ENCODE measurements at places on chromosomes 16 and 17. TPM values are rescaled to one million over a fixed set of nuclear protein-coding genes. Genes with fewer than 3 reads are reported as not detected.
A peak's percentile ranks its signal among the peaks of the same experiment; 100 is the strongest.

CCP110 gene
- 14.7 TPM for total RNA-seq

SNX20 gene
- 0.39 TPM for total RNA-seq

ABCC11 gene
- total RNA-seq = not detected

RMI2 gene
- 0.33 TPM for total RNA-seq

CTRB1 gene
- total RNA-seq = not detected

KCNG4 gene
- not detected for total RNA-seq

EPOP gene
- total RNA-seq = 0.42 TPM

TRAF7 gene
- 61.2 TPM for total RNA-seq

RPAIN gene
- total RNA-seq = 27.3 TPM

TEDC2 gene
- total RNA-seq = not detected

EVPLL gene
- total RNA-seq = not detected

HS3ST3A1 gene
- total RNA-seq = 7.9 TPM

CLDN9 gene
- not detected for total RNA-seq

KRT23 gene
- not detected for total RNA-seq

SLC13A2 gene
- not detected for total RNA-seq

CCL4L2 gene
- not detected for total RNA-seq

PRAC1 gene
- total RNA-seq = not detected

CCL4 gene
- 3.0 TPM for total RNA-seq

TAC4 gene
- not detected for total RNA-seq

SEPTIN12 gene
- total RNA-seq = 1.7 TPM

FGF11 gene
- total RNA-seq = not detected

PRSS27 gene
- 1.7 TPM for total RNA-seq

OR1F1 gene
- total RNA-seq = not detected

GRCh38 chr17:79809530-79810129 lies 12.8 kb upstream of the CBX8 start:
- no peak for DNase-seq

- DNase-seq = peak; percentile 60
Measured at GRCh38 chr17:12386225-12386624, 279.5 kb upstream of the MYOCD start.

GRCh38 chr17:81179861-81180260 lies 13.8 kb upstream of the AATK start:
- DNase-seq = no peak

- no peak for DNase-seq
Measured at GRCh38 chr16:83807327-83807709, 460 bp upstream of the HSBP1 start.

DNA sequence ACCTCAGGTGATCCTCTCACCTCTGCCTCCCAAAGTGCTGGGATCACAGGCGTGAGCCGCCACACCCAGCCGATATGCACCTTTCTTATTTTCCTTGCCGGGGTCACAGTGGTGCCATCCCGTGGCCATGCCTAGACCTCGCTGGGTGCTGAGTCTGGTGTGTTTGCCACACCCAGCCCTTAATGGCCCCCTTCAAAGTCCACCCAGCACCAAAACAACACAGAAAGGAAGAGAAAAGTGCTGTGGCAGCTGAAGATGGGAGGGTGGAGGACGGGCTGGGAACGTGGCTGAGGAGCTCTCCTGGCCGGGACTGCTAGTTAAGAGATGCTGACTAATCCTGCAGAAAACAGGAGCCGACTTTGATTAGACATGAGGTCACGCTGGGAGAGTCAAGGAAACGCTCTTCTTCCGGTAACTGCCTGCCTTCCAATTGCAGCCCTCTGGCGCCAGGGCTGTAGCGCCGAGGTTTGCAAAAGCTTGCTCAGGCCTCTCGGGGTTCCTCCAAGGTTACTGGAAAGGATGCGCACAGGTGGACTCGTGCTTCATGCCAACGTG lies 10.9 kb downstream of the SLC43A2 start:
- no peak for DNase-seq

- DNase-seq = no peak
Measured at GRCh38 chr17:78723001-78723796, 58.9 kb downstream of the CYTH1 start.

DNA sequence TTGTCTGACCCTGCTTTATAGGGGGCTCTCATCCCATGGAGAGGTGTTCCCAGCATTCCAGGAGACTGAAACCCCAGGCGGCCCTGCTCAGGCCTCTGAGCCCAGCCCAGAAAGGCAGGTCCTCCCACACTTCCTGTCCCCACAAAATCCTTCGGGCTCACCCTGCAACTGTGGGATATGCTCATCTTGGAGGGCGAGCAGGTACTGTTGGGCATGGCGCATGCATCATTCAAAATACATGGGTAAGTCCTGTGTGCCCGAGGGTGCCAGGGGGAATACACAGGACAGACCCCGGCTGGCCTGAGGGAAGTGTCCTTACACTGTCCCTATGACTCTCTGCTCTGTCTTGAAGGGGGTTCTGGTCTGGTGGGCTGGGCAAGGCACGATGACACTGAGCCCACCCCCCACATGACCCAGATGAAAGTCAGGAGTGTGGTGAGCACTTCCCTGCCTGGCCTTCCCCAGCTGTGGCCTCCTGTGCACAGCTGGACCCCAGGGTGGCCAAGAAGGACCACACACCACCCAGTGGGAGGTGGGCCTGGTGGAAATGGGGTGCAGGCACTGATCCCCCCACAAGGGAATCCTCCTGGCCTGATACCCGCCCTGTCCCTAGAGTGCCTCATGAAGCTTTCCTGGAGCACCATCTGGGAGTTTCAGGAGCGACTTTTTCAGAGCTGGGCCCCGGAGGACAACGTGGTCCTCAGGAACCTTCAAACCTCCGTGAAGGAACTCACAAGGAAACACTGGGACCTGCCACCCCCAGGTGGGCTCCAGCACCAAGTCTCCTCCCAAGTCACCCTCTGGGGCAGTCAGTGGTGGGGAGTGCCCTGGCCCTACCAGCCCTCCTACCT lies 46.7 kb downstream of the USP22 start:
- DNase-seq = no peak

GRCh38 chr16:9534759-9535158 lies 443.3 kb downstream of the HAPSTR1 start:
- no peak for DNase-seq

GRCh38 chr17:527247-527646 lies 174.6 kb upstream of the RPH3AL start:
- DNase-seq = no peak

- no peak for DNase-seq
Measured at GRCh38 chr17:9050801-9051401, 29.6 kb downstream of the NTN1 start.

DNA sequence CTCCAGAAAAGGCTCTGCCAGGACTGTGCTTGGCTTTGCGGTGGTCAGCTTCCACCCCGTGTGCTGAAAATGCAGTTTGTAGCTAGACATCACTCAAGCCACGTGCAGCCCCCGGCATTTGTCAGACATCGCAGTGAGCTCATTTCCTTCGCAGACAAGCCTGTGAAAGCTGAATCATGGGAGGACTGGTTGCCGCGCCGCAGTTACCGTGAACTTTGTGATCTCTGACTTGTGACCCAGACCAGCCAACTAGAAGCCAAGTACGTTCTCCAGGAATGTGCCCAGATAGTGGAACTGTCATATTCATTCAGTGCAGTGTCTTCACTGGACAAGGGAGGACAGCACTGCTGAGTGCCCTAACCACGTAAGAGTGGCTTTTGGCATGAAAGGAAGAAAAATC lies 58.1 kb downstream of the NDE1 start:
- no peak for DNase-seq

- DNase-seq = no peak
Measured at GRCh38 chr16:27745348-27745747, 195.4 kb downstream of the KATNIP start.

GRCh38 chr16:8762254-8762653 lies 35.2 kb downstream of the TMEM186 start:
- no peak for DNase-seq

DNA sequence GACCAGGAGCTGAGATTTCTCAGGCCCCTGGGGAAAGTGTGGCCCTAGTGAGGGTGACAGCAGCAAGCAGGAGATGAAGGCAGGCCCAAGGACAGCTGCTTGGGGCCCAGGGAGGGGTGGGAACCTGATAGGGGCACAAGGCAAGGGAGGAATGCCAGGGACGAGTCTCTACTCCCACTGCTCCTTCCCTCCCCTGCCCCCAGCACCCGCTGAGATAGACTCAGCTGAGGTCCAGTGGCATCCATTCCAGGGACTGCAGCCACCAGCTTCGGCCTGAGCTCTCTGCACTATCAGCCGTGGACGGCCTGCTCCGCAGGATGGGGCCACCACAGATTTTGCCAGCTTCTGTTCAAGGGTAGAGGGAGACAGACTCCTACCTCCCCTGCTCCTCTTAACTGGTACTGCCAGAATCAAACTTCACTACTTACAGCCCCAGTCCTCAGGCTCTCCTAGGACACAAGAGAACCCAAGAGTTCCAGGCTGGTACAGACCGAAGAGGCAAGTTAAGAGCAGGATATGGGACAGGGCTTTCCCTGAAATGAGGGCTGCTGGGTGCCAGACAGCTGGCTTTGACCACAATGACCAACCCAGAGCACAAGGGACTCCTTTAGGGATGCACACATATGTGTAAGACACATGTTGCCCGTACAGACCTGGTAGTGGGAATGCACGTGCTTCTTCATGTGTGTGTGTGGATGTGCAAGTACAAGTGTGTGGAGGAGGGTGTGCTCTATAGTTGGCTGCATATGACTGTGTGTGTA lies 5.5 kb downstream of the CACNB1 start:
- DNase-seq = no peak

- DNase-seq = no peak
Measured at GRCh38 chr17:60354223-60354622, 37.7 kb downstream of the USP32 start.

DNA sequence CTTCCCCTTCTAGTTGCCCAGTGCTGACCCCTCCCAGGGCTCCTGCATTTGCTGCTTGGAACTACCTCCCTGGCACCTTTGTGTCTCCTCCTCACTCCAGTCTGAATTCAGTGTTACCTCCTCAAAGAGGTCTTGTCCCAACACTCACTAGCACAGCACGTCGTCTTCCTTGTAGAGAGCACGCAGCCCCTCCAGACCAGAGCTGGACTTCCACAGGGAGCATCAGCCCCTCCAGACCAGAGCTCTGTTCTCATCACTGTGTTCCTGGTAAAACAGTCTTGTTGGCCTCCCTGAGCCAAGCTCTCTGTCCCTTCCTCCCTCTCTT lies 27.8 kb upstream of the MGAT5B start:
- no peak for DNase-seq

- no peak for DNase-seq
Measured at GRCh38 chr17:28724500-28725165, 1.4 kb downstream of the TLCD1 start.

GRCh38 chr17:49971848-49972485 lies 3.0 kb downstream of the DLX4 start:
- DNase-seq = no peak

GRCh38 chr17:38981636-38982035 lies 14.4 kb upstream of the FBXO47 start:
- no peak for DNase-seq

- DNase-seq = no peak
Measured at GRCh38 chr17:43803758-43804157, 23.5 kb downstream of the CFAP97D1 start.

DNA sequence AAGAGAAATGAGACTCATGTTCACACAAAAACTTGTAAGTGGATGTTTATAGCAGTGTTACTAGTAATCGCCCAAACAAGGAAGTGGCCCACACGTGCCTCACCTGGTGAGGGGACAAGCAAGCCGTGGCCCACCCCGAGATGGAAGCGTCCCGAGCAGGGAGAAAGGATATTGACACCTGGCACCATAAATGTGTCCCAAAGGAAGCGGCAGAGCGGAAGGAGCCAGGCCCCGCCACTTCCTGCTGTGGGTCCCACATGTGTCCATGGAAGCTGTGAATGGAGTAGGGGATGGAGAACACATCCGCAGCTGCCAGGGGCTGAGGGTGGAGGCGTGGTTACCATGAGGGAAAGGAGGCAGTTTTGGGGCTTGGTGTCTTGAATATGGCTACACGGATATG lies 18.9 kb downstream of the KCNJ18 start:
- no peak for DNase-seq

DNA sequence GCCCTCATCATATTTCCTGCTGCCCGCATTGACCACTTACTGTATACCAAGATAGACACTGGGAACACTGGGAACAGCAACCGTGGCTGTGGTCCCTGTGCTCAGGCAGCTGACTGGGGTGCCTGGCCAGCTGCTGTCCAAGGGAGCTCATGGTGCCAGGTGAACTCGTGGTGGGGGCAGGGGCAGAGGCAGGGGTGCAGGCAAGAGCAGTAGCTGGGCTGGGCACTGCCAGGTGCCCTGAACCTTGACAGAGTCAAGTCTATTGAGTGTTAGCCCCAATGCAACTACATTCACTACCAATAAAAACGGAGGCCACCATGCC lies 202.5 kb downstream of the C16orf78 start:
- DNase-seq = no peak

- no peak for DNase-seq
Measured at GRCh38 chr17:33580215-33580614, 287.1 kb upstream of the ASIC2 start.

DNA sequence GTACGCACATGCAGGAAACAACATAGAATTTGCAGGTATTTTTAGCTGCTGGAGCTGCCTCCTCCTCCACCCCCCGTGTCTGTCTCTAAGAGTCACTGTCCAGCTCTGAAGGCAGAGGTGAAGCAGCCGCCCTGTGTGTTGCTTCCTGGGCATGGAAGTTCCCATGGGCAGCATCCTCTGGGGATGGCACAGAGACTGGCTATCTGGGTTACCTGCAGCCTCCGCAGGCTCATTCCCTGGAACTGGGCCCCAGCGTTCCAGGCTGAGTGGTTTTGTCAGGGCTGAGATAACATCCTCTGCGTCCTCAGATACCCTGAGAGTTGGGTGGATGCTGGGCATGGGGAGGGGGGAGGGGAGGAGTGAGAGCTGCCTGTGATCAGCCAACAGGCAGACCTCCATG lies 41.5 kb upstream of the MRTFB start:
- DNase-seq = no peak

GRCh38 chr17:260031-260791 lies 78.8 kb upstream of the DOC2B start:
- DNase-seq = no peak

DNA sequence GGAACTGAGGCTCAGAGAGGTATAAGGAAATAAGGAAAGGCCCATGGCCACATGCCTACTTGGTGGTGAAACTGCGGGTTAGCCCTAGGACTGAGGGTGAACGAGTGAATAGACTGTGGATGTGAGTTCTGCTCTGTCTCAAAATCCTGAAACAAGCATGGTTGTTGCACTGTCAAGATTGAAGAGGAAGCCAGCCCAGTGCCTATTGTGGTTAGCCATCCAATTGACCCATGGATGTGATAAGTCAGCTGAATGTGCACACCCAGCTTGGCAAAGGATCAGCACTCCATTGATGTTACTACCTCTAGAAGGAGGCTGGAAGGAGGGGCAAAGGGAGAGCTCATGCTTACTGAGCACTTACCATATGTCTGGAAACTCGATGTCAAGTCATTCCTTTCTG lies 4.5 kb downstream of the TMEM114 start:
- no peak for DNase-seq

DNA sequence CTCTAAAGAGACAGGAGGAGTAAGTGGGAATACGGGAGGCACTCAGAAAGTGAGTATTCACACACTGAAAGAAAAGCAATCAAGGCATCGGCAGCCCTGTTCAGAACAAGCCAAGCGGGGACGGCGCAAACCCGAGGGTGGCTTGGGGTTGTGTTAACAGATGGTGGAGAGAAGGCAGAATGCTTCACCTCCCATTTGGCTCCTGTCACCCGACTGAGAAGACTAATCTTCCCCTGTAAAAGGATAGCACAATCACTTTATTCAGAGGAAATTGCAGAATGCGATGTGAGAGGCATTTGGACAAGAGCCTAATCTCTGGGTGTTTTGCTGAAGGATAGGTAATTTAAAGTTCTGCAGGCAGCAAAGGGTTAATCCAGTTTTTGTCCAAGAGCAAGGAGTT lies 119.3 kb upstream of the WSCD1 start:
- no peak for DNase-seq

Measured in esophagus muscularis mucosa (tissue), 4 donors.